Non-pigmented ciliary epithelial cell (primary cell): ENCODE measurements at places on chromosomes 7 and 10.

GRCh38 chr7:114922026-114922651 is at the start of gene MDFIC:
Gene MDFIC (plus strand): TSS chr7:114922094. CDS start chr7:114923034, 940 bp downstream.
- no peak for DNase-seq

GRCh38 chr7:22499044-22499443 is 944 bp downstream of the STEAP1B start:
- DNase-seq = no peak

DNA sequence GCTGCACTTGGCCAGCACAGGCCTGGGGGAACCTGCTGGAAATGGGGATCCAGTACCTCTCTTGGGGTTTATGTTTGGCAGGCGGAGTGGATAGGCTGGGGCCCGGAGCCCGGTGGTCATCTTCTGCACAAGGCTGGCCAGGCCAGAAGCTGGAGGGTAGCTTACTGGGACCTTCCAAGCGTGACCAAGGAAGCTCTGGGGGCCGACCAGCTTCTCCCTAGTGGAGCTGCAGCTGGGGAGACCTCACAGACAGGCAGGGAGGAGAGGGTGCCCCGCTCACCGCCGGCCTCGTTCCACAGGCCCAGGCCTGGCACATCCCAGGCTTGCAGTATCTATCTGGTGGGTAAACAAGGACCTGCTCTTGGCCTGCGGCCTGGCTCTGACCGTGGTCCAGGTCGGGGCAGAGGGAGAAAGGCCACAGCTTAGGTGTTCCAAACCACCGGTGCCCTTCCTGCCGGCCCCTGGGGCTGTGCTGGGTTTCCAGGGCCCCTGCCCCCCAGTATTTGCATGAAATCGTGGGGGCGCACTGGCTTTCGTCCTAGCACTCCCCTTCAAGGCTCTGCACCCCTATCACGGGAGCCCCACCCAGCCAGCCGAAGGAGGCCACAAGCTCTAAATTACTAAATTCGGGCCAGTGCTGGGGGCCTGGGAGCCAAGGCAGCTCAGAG is 1.5 kb upstream of the ELFN1 start:
- DNase-seq = no peak

DNA sequence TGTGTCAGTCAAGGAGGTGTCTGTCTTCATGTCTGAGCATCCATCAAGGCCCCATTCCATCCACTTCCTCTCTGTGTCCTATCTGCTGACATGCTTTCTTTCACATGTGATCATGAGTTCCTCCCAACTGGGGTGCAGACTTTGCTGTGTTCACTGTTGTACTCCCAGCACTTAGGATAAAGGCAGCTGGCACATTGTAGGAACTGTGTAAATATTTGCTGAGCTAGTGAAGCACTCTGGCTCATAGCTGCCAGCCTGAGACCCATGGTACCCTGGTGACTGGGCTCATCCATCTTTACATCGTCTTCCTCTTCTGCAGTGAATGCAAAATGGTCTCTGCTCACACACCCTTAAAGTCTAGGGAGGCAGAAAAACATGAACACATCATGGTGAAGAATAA is 242.2 kb upstream of the IGFBP3 start:
- no peak for DNase-seq

- no peak for DNase-seq
Measured at GRCh38 chr10:112258407-112258806, 24.8 kb upstream of the TECTB start.

GRCh38 chr7:116692401-116693308 is 20.7 kb downstream of the MET start:
- DNase-seq = no peak

- DNase-seq = no peak
Measured at GRCh38 chr7:130277763-130278643, 11.3 kb downstream of the CPA2 start.

- DNase-seq = no peak
Measured at GRCh38 chr7:135386181-135386580, 123.7 kb downstream of the CNOT4 start.

- no peak for DNase-seq
Measured at GRCh38 chr7:17829001-17829400, 111.3 kb downstream of the SNX13 start.

DNA sequence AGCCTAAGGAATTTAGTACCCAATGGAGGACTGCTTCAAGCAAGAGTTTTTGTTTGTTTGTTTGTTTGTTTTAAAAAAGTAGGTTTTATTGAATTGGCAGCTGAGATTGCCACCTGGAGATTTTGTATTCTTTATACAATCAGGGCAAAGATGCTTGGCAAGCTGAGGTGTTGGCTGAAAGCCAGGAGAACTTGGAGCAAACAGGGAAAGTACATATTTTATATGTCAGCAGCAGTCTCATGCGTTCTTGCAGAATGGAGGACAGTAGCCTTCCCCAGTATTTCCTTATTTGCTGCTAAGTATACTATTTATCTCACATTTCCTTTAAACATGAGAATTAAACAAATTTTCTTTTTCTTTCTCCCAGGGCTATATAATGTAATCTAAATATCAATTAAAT is 22.6 kb upstream of the ICA1 start:
- no peak for DNase-seq

- DNase-seq = no peak
Measured at GRCh38 chr10:42950606-42951485, 126.0 kb upstream of the RET start.

- DNase-seq = no peak
Measured at GRCh38 chr7:143239813-143240212, 18.0 kb downstream of the TAS2R40 start.

DNA sequence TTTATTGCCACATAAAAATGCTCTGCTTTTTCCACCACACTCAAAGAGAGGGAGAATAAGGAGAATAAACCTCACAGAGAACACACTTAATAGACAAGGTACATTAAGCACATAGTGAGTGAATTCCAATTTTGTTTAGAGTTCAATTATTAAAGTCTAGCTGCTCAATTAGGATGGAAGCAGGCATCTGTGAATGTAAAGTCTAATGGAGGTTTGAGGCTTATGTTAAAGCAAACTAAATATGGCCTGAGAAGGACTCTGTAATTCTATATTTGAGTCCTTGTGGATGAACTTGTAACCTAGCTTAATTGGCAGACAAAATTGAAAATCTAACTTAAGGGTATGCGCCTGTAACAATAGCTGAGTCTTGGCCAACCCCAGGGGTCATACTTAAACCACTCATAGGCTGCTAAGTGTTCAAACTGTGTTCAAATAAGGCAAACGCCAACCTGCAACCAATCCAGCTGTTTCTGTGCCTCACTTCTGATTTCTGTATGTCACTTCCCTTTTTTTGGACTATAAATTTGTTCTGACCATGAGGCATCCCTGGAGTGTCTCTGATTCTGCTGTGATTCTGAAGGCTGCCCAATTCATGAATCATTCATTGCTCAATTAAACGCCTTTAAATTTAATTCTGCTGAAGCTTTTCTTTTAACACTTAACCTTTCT is 31.3 kb upstream of the NME8 start:
- DNase-seq = no peak

DNA sequence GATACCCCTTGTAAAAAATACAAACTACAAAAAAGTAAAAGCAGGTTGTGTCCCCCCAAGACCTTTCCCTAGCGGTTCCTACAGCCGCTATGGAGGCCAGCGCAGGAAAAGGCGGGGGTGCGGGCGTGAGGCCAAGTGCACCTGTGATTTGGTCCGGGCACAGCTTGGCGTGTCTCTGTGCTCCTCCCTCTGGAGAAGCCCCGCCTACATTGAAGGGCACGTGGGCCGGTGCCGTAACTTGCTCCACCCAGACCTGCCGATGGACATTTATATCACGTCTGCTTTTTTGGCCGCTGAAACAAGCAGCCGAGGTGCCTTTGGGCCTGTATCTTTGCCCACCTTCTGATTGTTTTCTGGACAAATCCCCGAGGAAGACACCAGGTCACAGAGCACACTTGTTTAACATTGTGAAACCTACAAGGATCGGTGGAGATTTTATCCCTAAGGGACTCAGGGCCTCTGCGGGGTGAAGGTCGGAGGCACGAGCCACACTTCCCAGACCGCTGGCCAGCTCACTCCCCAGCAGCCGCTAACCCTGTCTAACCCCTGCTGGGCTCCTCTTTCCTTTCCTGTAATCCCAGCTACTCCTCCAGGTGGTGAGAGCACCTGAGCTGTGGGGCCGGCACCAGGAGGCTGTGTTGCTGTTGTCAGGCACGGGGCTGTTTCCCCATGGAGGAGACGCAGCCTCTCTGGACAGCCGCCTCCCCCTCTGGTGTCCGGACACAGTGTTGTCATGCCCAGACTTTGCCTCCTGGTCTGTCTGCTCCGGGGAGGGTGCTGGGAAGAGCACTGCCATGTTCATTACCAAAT is 18.8 kb upstream of the INPP5A start:
- DNase-seq = no peak

DNA sequence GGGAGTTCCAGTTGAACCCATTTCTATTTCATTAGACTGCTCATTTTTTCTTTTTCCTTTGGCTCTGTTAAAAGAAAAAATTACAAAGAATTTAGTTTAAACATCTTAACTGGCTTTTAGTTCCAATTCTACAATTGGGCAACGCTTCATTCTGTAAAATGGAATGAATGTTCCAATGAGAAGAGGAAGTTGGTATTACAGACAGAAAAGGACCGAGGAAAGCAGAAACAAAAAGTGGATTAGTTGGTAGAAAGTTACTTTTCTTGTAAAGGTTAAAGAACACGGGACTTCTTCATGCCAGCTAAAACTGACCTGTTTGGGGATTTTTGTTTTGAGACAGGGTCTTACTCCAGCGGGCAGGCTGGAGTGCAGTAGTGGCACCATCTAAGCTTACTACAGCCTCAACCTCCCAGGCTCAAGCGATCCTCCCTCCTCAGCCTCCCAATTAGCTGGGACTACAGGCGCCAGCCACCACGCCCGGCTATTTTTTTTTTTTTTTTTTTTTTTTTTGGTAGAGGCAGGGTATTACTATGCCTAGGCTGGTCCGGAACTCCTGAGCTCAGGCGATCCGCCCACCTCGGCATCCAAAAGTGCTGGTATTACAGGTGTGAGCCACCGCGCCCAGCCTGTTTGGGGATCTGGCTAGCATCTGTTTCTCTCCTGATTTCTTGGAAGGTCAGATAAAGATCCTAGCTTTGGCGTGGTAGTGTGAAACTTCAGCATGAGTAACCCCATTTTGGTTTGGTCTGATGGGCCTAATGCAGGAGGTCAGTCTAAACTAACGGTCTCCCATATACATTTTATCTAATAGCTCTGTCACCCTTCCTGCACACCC is 1.3 kb upstream of the VDAC2 start:
- DNase-seq = no peak

GRCh38 chr10:63491588-63492316 is 26.0 kb upstream of the JMJD1C start:
- DNase-seq = peak; percentile 30

- DNase-seq = no peak
Measured at GRCh38 chr10:96982149-96982930, 150.2 kb downstream of the LCOR start.

DNA sequence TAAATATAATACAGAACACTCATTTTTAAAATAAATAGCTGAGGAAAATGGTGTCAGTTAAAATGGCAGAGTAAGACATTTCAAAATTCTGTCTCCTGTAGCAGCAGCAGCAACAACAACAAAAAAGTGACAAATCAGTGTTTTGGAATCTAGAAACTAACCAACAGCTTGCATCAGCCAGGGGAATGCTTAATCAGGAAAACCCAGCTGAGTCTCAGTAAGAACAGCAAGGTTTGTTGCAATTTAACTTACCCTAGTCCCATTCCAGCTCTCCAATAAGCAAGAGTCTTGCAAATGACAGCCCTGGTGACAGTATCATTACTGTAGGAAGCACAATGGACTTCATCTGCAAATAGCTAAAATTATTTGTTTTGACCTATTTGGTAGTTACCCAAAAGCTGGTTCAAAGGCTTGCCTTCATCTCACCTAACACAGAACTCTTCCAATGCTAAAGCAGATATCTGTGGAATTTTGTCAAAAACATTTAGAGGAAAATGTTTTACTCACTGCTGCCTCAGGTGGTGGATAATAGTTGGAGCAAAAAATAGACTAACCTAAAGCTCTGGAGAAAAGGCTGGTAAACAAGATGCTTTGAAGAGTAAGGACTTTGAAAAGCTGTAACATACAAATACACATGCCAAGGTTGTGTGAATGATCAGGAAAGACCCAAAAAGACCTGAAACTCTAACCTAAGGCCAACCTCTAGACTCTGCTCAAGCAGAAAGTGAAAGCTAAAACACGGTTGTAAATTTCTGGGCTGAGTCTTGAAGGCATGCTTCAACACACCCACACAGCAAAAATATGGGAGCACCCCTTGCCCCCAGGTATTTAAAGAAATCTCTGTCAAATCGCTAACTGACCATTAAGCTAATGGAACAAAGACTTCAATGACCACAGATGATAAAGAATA is 9.9 kb upstream of the ARHGAP22 start:
- no peak for DNase-seq

- DNase-seq = no peak
Measured at GRCh38 chr7:29084832-29085231, 61.5 kb downstream of the CPVL start.

GRCh38 chr7:140672382-140673062 is at the start of gene ADCK2:
Gene ADCK2 (plus strand): TSS chr7:140672945. CDS start chr7:140673331, 386 bp downstream.
- DNase-seq = no peak

GRCh38 chr10:89283936-89284475 is 17.8 kb upstream of the IFIT2 start:
- no peak for DNase-seq

DNA sequence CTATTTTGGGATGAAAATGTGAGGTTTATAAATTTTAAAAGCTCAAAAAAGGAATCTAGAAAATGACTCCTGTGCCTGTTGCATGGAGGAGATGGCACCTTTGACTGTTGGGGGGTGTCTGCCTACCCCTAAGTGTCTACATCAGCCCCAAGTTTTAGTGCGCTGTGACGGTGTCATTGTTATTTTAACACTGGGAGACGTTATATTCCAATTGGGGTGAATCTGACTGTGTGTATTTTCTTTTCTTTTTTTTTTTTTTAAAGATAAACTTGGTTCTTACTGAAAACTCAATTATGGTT is 517 bp downstream of the SRGN start:
- no peak for DNase-seq

GRCh38 chr7:105978035-105978434 is 15.0 kb downstream of the CDHR3 start:
- DNase-seq = no peak

DNA sequence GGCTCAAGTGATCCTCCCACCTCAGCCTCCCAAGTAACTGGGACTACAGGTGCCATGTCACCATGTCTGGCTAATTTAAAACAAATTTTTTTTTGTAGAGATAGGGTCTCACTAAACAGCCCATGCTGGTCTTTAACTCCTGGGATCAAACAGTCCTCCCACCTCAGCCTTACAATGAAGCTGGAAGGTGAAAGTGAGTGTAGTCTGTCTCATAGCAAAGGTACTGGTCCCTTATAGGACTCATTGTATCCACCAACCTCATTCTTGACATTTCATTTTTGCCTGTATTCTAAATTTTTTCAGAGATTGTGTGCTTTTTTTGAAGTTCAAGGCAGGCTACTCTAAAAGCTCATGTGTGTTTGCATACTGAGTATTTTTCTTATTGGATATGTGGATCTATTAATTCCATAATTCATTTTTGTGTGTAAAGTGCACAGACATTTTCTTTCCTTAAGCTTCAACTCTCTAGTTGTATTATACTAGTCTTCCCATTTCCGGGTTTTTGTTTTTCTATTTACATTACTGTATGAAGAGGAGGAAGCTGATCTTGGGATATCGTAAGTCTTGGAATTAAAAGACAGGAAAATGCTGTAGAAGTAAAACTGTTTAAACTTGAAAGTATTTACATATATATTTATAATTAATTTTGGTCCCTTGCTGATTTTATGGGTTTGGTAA is 13.3 kb downstream of the KMT2E start:
- no peak for DNase-seq
